ENCODE measurements at places on chromosomes 13 and 19.
A peak's percentile ranks its signal among the peaks of the same experiment; 100 is the strongest.

- DNase-seq = no peak
Observed at GRCh38 chr13:27446986-27447583, 3.3 kb downstream of the MTIF3 start.

- DNase-seq = peak; percentile 32
Observed at GRCh38 chr19:277581-278165, 13.5 kb downstream of the PLPP2 start.

DNA sequence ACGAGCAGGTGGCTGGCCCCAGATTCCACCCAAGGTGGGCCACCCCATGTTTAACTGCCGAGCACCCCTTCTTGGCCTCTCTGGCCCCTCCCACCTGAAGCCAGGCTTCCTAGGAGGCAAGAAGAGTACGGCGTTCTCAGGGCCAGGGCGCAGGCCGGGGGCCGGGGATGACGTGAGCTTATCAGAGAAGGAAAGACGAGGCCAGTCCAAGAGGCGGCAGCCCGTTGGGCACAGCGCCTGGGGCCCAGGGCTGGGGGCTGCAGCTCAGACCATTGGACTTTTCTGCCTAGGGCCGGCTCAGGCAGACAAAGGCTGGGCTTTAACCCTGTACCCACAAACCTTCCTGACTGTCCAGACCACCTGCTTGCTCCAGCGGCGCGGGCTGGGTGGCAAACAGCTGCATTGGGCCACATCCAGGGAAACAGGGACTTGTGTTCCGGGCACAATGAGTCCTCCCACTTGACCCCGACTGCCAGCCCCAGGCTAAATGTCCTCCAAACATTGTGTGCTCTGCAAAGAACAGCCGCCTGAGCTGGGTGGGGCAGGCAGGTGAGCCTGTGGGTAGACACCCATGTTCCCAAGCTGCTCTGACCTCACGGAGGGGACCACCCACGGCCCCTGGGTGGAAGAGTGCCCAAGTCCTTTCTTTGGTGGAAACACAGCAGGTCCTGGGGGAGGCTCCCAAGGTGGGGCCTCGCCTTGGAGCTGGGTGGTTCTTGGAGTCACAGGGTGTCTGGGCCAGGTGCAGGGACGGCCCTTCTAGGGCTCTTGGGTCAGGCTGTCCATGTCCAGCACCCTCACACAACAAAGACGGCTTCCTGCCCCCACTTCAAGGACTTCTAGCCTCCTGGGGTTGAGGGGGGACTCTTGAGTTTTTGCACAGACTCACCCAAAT, 21.9 kb downstream of the COMP start:
- DNase-seq = no peak

DNA sequence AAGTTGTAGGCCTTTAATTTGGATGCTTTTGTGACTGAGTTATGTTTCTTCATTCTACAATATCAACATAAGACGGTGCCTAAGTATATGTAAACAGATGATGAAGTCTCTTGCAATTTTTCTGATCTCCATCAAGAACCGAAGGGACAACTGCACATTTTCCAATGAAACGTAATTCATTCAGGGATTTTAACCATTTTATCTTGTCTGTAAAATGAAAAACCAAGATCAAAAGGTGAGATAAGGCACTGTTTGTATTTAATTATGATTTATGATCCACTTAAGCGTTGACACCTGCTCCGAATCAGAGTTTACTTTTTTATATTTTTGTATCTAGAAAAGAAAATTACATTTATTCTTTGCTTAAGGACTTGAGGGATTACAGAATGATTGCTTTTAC, 556.8 kb upstream of the ARGLU1 start:
- no peak for DNase-seq

- DNase-seq = peak; percentile 79
Observed at GRCh38 chr13:48156466-48156865, 61.6 kb upstream of the MED4 start.

- no peak for DNase-seq
Observed at GRCh38 chr13:52118595-52118994, 10.3 kb downstream of the NEK5 start.

DNA sequence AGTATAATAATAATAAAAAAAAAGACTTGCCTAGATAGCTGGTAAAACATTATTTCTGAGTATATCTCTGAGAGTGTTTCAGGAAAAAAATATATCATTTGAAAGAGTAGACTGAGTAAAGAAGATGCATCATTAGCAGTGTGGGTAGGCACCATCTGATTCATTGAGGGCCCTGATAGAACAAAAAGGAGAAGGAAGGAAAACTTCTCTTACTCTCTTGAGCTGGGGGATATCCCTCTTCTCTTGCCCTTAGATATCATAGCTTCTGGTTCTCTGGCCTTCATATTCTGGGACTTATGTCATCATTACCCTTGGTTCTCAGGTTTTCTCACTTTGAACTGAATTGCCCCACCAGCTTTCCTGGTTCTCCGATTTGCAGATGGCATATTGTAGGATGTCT, 177.6 kb upstream of the EDNRB start:
- DNase-seq = no peak

DNA sequence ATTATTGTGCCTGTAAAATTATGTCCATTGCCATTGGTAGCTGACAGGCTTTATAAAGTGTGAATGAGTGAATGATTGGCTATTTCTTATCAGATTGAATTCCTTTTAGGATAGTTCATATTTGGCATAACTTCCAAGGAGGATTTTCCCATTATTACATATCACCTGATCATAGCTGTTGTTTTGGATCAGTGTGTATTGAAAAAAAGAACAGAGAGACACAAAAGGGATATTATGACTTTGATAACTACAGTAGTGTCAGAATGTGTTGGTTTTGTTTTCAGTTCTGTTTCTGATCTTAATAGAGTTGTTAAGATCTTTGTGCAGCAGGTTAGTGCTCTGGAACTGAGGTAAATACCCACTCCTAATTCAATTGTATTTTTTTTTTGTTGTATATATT, 103.8 kb downstream of the LRCH1 start:
- no peak for DNase-seq

GRCh38 chr13:83265279-83265678, 617.0 kb downstream of the SLITRK1 start:
- DNase-seq = no peak

DNA sequence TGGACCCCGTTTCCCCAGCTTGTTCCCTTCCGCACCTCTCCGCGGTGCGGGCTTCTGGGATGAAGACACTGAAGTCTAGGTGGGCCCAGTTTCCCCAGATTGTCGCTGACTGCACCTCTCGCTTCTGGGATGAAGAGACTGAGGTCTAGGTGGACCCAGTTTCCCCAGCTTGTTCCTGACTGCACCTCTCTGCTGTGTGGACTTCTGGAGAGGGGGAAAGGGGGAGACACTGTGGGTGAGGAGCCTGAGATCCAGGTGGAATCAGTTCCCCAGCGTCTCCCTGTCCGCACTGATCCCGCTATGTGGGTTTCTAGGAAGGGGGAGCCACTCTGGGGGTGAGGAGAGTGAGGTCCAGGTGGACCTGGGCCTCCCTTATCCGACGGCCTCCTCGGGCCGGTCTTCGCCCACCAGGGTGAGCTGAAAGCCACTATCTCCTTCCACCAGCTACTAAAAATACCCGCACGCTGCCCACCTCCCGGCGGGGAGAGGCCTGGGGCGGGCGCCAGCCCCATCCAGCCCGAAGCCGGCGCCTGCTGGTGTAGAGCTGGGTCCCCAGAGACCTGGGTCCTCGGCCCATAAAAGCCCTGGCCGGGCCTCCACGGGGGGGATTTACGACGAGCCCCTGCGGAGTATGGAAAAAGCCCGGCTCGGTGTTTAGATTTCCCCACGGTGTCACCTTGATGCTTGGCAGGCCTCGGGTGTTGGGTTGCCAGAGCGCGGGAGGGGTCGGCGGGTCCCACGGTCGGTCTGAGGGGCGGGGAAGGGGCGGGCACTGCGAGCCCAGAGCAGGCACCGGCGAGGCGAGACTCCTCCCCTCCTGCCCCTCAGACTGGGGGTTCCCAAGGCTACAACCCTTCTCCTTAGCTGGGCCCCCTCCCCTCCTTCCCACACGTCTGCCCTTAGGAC, 10.6 kb downstream of the FUT6 start:
- no peak for DNase-seq

- DNase-seq = no peak
Observed at GRCh38 chr19:33868076-33868735, 71.5 kb downstream of the KCTD15 start.

DNA sequence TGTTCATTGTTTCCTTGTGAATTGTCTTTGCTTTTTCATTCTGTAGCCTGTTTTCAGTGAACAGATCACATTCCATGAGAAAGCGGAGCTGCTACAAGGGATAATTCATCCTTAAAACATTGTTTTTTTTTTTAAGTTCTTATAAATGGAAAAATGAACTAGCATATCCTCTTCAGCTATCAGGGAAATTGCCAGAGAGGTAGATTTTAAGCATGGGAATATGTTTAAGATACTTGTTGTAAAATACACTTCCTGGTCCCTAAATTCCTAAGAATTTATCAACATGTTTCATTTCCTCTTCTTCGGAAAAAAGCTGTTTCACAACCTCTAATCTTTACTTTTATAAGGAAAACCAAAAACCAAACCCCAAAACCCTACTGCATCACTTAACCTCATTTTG, 238.0 kb downstream of the POSTN start:
- DNase-seq = peak; percentile 17

DNA sequence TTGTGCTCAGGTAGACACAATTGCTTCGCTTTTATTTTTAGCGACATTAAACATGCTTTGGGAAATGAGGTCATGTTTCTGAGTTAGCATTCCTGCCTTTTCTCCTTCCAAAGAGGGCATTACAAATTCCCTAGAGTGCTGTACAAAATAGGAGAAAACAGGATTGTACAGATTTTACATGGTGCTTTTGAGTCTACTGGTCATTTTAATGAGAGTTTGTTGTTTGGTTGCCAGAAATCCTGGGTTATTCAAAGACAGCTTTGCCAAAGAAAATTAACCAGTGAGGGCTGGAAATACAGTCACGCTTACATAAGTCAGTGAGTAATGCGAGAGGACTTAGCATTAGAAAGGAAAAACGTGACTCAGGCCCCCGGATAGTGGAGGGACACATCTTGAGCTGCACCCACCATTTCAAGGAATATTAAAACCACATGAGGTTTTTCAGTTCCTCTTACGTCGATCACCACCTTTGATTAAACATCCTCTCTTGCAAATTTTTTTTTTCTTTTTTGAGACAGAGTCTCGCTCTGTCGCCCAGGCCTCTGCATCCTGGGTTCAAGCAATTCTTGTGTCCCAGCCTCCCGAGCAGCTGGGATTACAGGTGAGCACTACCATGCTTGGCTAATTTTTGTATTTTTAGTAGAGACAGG, 55.4 kb downstream of the SACS start:
- peak; percentile 93 for DNase-seq

- DNase-seq = no peak
Observed at GRCh38 chr13:27921961-27922882, 2.4 kb downstream of the PDX1 start.

- no peak for DNase-seq
Observed at GRCh38 chr19:35746087-35746462, 624 bp downstream of the PSENEN start.

DNA sequence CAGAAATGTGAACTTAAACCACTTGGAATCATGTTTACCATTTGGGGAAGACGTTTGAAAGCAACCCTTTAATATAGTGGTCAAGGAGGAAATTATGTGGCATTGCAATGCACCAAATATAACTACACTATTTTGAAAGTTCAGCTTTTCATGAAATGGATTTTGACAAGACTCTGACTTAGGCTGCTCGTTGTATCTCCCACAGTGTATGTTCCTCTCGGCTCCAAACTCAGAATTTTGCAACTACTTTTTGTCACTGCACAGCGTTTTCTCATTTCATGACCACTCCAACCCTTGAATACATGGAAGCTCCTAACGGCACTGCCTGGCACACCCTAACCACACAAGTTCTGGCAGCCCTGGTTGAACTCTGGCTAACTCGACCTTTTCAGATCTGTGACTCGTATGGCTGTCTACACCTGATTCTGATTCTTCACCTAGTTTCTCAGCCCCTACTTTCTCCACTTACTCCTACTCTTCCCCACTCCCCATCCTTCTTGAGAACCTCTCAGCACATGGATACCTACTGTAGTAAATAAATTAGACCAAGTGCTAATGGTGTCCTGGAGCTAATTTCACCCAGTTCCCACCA, 7.0 kb upstream of the POMP start:
- peak; percentile 24 for DNase-seq

DNA sequence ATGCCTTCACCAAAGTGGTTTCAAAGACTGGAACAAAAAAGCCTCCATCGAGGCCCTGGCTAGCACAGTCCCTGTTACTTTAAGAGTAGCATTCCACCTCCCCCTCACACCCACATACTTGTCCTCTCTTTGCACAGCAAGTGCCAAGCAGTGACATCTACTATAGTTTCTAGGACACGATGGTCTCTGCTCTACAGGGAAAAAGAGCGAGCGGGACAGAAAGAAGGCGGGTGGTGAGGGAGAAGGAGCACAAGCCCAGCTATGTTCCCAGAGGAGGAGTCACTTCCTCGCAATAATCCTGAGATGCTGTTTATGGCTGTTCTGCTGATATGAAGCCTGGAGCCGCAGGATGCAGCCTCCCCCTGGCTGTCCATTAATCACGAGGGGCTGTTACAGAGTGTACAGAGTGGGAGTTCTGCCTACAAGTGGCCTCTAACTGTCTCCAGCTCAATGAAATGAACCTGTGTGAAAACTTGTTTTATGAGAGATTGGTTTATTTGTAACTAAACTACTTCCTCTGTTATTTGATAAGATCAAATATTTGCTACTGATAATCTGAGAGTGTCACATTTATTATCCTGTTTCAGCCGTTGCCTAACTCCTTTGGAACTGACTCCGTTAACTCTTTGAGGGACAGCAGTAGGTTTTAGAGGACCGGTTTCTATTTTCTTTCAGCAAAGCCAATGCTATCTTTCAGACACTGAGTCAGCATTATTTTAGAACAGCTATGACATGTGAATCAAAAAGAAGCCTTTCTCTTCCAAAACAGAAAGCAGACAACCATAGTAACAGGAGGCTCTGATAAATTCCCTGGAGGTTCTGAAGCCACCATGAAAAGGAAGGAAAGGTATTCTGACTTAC, 208.0 kb downstream of the SPRY2 start:
- DNase-seq = no peak

DNA sequence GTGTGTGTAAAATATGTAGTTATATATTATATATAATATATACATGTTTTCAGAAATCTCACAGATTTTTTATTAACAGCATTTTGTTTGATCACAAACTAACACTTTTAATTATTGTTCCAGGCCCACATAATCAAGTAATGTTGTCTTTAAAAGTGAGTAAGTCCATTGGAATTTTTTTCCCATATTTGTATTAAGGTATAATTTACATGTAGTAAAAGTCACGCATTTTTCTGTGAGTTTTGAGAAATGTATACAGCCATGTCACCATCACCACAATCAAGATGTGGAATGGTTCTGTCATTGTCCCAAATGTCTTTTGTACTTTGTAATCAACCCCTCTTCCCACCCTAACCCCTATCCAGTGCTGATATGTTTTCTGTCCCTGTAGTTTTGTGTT, 120.0 kb upstream of the RFC3 start:
- no peak for DNase-seq

- DNase-seq = no peak
Observed at GRCh38 chr13:22111152-22111783, 440.4 kb downstream of the FGF9 start.

- DNase-seq = no peak
Observed at GRCh38 chr13:83943530-83944279, 61.4 kb upstream of the SLITRK1 start.
